ENCODE measurements at places on chromosomes 4 and X. TPM values are rescaled to one million over a fixed set of nuclear protein-coding genes. Genes with fewer than 3 reads are reported as not detected.

The SSR4 gene
- total RNA-seq: 133 TPM

The MAGEE1 gene
- total RNA-seq: 0.64 TPM

The SYN1 gene
- 0.32 TPM for total RNA-seq

DNA sequence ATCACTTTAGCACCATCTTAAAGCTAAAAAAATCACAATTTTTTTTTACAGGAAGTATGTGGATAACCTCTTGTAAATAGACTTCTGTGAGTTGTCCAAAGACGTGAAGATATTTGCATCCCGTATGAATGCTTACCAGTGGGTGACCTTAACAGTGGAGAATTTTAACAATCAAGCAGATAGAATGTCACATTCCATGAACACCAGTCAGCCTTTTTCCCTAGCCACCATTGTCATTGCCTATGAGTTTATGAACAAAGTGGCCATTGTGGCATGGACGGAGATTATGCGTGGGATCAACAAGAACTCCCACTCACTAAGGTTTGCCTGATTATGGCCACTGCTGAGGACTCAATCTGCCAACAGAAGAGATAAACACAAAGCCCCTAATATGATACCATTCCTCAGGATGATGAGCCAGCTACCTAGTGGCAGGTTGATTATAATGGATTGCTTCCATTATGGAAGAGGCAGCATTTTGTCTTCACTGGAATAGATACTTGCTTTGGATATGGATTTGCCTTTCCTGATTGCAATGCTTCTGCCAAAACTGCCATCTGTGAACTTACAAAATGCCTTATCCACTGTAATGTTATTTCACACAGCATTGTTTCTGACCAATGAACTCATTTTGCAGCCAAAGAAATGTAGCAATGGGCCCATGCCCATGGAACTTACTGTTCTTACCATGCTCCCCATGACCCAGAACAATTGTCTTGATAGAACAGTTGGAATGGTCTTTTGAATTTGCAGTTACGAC is 830.9 kb upstream of the NDST4 start:
- DNase-seq: no peak

The GPC4 gene
- 0.86 TPM for total RNA-seq

The NALF2 gene
- not detected for total RNA-seq

The COL25A1 gene
- total RNA-seq: 6.9 TPM

- no peak for DNase-seq
Measured at GRCh38 chr4:146124023-146124680, 51.4 kb upstream of the LSM6 start.

DNA sequence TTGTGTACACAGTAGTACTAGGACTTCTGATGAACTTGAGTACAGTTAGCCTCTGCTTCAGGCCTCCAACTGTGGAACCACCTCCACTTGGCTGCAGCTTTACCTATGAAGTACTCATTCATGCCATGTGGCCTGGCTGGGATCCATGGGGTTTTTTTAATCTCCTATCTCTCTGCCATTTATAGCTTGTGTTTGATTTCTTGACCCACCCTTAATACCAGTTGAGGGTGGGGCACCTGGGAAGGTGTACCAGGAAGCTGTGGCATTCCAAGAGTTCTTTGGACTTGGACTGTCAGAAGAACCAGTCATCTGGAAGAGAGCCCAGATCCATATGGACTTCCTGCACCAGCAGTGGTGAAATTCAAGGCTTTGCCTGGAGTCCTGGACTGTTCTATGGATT is 230.1 kb downstream of the SHROOM3 start:
- no peak for DNase-seq

DNA sequence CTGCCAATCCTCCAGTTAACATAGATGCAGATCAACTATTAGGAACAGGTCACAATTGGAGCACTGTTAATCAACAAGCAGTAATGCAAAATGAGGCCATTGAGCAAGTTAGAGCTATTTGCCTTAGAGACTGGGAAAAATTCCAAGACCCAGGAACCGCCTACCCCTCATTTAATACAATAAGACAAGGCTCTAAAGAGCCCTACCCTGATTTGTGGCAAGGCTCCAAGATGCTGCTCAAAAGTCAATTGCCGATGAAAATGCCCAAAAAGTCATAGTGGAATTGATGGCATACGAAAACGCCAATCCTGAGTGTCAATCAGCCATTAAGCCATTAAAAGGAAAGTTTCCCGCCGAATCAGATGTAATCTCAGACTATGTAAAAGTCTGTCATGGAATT is 20.5 kb upstream of the TRIM61 start:
- DNase-seq: no peak

GRCh38 chrX:7027071-7027470 is 120.4 kb upstream of the STS start:
- no peak for DNase-seq

GRCh38 chrX:21487832-21488231 is 113.6 kb downstream of the CNKSR2 start:
- DNase-seq: no peak

The IL1RAPL1 gene
- total RNA-seq: 1.3 TPM

GRCh38 chrX:93594780-93595179 is 78.6 kb downstream of the NAP1L3 start:
- DNase-seq: no peak

GRCh38 chr4:89855236-89855635 is 18.3 kb upstream of the SNCA start:
- no peak for DNase-seq

GRCh38 chr4:34371676-34372075 is 1872.6 kb downstream of the ARAP2 start:
- no peak for DNase-seq

GRCh38 chrX:1111601-1112300 is 100.7 kb downstream of the CRLF2 start:
- no peak for DNase-seq

DNA sequence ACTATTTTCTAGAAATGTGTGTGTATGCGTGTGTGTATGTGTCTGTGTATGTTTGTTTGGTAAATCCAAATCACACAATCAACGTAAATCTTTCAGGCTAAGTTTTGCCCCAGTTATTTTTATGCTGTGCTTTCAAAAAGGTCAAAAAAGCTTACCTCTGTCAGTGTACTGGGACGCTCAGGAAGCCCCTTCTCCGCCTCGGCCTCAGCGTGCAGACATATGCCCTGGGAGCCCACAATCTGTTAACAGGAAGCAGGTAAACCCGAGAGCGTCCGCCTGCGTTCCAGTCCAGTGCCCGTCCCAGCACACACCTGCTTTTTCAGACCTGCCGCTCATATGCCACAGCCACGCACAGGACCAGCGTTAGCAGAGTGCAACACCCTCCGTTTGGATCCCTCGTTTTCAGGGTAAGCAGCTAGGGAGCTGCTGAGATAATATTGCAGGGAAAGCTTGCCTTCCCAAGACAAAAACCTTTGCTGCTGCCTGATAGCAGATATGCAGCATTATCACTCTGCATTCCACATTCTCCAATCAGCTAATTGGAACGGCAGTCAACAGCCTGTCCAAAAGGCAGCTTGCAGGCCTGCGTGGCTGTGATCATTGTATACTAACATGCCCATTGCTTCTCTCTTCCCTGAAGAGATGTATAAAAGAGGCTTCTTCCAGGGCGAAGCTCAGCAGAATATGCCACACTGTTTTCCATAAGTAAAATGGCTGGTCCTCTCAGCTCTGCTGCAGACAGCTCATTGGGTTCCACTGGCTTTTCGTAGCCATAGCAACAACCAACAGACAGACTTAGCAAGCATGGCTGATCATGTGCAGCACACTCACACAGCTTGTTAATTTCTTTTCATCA is at the start of gene SORBS2:
SORBS2 (minus strand) TSS at position 686 of the 856 bp plus-strand sequence. CDS start 121,623 bp downstream, outside the sequence.
- DNase-seq: peak; percentile 45

GRCh38 chr4:8391972-8392371 is 48.6 kb downstream of the ACOX3 start:
- DNase-seq: peak; percentile 96

DNA sequence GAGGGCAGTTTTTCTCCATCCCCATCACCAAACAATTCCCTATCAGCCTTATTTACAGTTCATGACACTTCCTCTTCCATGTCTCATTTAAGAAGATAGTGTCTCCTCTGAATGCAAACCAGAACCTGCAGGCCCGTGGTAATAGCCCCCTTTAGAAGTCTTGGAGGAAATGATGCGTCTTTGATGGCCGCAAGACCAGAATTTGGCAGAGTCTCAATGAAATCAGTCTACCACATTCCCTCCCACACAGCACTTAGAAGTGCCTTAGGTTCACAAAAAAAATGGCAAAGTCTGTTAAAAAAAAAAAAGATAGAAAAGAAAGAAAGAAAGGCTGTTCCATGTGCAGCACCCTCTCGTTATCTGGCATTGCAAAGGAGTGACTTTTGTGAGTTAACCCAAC is 2.1 kb upstream of the KDR start:
- DNase-seq: no peak

- DNase-seq: peak; percentile 12
Measured at GRCh38 chr4:89800012-89800516, 36.9 kb downstream of the SNCA start.

Measured in fibroblast of villous mesenchyme (primary cell).